ENCODE measurements at places on chromosomes 7 and 10.

DNA sequence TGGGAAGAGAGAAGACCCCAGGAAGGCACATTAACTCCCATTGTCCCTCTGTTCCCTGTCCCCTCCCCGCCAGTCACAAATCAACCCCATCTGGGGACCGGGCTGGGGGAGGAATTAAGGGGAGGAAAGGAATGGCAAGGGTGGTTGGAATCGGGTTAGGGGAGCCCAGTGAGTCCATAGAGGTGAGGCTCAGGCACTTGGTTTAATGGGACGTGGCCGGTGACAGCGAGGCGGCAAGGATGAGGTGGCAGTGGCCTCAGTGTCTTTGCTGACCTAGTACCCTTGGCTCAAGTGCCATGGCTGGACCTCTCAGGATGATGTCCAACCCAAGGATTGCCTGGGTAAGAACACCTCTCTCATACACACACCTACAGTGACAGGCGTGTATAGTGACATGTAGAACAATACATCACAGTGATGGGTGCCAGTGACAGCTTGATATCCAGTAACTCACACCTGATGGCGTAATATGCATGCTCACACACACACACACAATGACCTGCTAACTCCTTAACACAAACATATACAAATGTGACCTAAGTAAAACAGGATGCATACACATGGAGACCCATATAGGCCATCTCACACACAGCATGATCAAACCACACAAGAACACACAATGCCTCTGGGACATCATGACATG lies 12.3 kb downstream of the KCNIP2 start:
- DNase-seq = no peak

DNA sequence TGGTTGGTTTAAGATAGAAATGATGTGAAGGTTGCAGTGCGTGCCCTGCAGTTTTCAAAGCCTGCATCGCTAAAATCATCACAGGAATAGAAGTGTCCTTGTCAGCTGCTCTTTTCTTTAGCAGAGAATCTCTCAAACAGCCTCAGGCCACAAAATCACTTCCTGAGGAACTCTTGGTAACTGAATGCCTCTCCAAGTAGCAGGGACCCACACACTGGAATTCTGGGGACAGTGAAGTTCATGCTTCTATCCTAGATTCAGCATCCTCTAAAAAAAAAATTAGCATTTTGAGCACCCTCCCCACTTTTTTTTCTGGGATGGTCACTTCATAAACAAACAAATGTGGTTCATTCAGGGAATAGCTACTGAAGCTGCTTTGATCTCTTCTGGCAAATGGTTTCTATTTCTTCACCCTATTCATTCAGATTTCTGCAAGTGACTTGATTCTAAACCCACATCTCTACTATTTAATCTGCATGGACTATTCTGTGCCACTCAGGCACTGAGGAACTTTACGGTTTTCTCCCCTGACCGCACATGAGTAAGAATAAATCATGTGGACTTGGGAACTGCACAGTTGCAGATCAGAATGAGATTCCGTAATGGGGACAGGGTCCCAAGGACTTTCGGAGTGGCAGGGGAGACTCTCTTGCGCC lies 306.9 kb downstream of the FRMD4A start:
- no peak for DNase-seq

DNA sequence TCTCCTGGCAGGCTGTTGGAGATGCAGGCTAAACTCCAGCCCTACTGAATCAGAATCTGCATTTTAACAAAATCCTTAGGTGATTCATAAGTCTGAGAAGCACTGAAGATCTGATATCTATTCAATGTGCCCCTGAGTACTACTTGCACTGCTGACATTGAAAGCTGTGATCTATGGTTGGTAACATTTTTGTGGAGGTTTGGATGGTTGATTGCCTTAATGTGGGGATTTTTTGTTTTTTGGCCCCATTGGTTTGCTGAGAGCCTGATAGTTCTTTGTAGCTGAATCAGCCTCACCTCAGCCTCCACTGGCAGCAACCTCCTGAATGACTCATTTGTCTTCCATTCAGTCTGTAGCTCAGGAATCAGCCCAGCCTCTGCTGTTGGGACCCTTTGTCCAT lies 14.7 kb upstream of the LRRN3 start:
- no peak for DNase-seq

DNA sequence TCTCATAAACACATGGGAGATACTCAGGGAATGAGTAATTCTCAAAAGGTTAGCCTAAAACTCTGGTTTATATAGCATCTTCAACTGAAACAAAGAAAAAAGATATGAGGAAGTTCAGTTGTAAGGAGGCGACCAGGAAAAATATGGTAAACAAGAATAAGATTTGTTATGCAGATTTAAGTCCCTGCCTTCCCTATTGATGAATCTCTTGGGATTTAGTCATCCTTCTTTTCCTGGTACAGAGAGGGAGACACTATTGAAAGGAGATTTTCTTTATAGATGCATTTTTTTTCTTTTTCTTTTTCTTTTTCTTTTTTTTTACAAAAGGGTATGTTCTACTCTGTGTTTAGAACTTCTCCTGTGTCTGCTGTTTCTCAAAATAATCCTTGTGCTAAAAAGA lies 557.5 kb downstream of the DNAJB9 start:
- DNase-seq = no peak

DNA sequence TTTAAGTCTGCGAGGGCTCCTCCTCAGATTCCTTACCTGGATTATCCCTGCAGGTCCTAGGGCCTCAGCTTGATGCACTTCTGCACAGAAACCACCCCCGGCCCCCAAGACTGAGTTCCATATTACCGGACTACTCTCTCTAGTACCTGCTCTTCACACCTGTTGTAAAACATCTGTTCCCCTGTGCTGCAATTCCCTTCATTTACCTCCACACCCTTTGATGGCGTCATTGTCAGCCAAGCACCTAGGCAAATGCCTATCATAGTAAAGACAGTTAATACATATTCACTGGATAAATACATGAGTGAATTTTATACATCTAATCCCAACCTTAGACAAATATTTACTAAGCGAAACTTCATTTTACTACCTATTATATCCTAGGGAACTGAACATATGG lies 275.5 kb downstream of the PLXDC2 start:
- DNase-seq = no peak

- peak; percentile 9 for DNase-seq
Observed at GRCh38 chr7:83976302-83976701, 218.3 kb downstream of the SEMA3A start.

GRCh38 chr10:64286533-64286932 lies 765.3 kb downstream of the REEP3 start:
- DNase-seq = no peak

- no peak for DNase-seq
Observed at GRCh38 chr7:32218741-32219288, 148.6 kb upstream of the PDE1C start.

- DNase-seq = no peak
Observed at GRCh38 chr10:7686351-7687171, 16.6 kb upstream of the ITIH2 start.

DNA sequence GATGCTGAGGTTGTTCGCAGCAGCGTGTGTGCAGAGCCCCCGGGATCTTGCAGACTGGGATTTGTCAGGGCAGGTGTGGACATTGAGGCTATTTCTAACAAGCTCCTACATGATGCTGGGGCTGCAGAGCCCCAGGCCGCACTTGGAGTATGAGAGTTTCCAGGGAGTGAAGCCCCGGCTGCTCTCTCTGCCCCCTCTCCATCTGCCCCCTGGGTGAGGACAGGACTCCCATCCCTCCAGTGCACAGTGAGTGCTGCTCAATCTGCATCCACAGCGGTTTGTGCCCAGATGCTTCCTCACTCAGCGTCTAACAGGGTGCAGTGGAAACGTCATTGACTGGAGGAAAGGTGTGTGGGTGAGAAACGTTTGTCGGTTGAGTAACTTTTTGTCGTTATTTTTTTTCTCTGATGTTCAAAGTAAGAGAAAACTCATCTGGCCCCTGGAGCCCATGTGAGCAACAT lies 25.3 kb downstream of the IL2RA start:
- DNase-seq = no peak

- no peak for DNase-seq
Observed at GRCh38 chr7:139699640-139700504, 77.9 kb downstream of the HIPK2 start.

GRCh38 chr10:127088908-127089307 lies 107.5 kb downstream of the INSYN2A start:
- DNase-seq = no peak

DNA sequence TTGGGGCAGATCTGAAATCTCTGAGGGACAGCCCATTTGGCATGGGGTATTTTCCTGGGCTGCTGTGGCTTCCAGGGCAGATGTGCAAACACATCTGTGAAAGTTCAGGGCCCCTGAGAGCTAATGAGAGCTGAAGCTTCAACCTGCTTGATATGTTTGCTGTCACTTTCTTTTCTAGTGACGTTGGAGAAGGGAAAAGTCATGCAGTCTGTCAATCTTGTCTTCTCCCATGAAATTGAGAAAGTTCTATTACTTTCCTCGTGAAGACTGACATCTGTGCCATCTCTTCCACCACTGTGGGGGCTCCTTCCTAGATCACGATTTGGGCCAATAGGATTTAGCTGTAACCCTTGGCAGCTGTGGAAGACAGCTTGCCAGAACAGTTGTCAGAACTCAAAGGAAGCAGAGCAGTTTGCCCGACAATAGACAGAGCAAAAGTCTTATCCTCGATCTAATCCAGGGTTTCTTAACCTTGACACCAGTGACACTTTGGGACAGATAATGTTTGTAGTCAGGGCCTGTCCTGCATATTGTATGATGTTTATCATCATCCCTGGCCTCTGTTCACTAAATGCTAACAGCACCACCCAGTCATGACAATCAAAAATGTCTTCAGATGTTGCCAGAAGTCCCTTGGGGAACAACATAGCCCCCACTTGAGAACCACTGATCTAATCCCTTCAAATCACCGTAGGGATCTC lies 586.5 kb downstream of the LRMDA start:
- DNase-seq = no peak

- no peak for DNase-seq
Observed at GRCh38 chr10:29951441-29951931, 107.9 kb downstream of the JCAD start.

DNA sequence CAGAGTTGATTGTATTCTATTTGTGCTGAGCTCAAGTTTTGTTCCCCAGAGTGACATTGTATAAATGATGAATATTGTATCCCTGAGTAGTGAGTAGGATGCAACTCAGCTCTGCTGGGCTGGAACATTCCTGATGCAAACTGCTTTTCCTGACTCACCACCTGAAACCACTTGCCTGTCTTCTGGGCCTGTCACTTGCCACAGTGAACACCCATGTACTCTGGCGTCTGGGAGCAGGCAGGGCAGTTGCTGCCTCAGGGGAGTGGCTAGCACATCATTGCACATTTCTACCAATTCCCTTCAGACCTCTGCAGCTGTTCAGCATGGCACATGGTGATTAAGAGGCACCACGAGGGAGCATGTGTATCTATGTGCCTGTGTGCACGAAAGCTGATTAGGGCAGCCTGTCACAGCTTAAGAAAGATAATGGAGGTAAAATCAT lies 157.3 kb downstream of the SND1 start:
- DNase-seq = peak; percentile 62

GRCh38 chr10:1187151-1187854 lies 131.1 kb downstream of the WDR37 start:
- no peak for DNase-seq

- no peak for DNase-seq
Observed at GRCh38 chr7:149184274-149184673, 11.1 kb upstream of the ZNF282 start.

- no peak for DNase-seq
Observed at GRCh38 chr10:71371750-71372166, 25.0 kb upstream of the CDH23 start.

GRCh38 chr10:114680543-114681117 lies 22.6 kb upstream of the ABLIM1 start:
- no peak for DNase-seq

DNA sequence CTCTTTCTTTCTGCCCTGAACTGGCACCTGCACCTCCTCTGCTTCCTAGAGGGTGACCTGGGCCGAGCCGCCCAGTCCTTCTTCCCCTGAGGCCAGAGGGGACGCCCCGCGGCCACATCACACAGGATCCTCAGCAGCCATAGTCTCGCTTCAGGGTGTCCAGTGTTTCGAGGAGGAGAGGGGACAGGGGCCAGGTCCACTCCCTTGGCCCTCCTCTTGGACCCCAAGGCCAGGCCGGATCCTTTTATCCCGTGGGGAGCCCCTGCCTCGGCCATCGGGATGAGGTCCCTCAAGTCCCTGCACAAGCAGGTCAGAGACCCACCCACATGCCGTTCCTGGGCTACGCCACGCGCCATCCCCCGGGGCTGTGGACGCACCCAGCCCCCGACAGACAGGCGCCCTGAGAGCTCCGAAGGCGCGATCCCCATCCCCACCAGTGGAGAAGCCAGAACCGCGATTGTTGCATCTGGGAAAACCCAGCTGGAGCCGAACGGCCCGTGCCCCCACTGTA lies 3.6 kb downstream of the BHLHA15 start:
- no peak for DNase-seq

GRCh38 chr7:4613846-4614548 lies 68.1 kb upstream of the FOXK1 start:
- DNase-seq = peak; percentile 58

DNA sequence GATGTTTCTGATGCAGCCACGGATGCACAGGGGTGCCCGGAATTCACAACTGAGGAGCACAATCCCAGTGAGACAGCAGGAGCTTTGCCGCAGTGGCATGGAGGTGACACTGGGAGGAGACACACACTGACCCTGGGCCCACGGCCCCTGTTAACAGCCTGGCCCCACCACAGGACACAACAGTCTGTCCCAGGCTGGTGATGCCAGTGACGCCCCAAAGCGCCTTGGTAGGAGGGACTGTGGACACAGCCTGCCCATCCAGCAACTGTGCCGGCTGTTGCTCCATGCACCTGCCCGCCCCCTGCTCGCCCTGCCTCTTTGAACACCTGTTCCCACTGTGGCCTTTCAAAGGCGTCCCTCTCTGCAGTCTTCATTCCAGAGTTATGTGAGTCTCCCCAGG lies 49.8 kb downstream of the KLF6 start:
- DNase-seq = no peak

DNA sequence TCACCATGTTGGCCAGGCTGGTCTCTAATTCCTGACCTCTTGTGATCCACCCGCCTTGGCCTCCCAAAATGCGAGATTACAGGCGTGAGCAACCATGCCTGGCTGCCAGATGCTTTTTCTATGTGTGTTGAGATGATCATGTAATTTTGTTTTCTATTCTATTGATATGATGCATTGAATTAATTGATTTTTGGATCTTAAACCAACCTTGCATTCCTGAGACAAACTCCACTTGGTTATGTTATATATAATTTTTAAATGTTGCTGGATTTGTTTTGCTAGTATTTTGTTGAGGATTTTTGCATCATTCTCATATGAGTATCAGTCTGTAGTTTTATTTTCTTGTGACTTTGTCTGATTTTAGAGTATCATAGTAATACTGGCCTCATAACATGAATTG lies 192.8 kb downstream of the ADK start:
- no peak for DNase-seq

DNA sequence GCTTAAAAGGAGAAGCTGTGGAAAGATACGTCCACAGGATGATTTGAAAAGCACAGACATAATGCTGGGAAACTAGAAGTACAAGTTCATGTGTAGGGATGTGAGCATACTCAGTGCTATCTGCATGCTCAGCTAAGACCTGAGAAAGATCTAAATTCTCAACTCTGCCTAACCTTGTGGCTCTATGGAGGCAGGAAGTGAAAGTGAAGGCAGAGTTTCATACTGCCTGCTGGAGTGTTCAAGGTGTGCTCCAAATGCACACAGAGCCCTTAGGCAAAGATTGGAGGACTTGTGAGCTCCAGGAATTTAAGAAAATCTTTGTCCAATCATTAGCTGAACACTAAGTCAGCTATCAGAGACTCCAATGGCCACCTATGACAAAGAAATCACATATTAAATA lies 190.9 kb downstream of the RNLS start:
- no peak for DNase-seq
